IMR-90 (cell line): ENCODE measurements at places on chromosomes 1 and 21. TPM values are rescaled to one million over a fixed set of nuclear protein-coding genes. Genes with fewer than 3 reads are reported as not detected.

The C1orf116 gene
- 0.03 TPM in 1 of 2 replicates, not detected in the other for polyA plus RNA-seq

The ARTN gene
- polyA plus RNA-seq: 0.23 and 0.29 TPM in 2 replicates

The OXCT2 gene
- 0.22 and 0.30 TPM in 2 replicates for polyA plus RNA-seq

The HES4 gene
- 11.7 and 18.9 TPM in 2 replicates for polyA plus RNA-seq

The MYBPH gene
- polyA plus RNA-seq: not detected in 2 replicates

The ETV3L gene
- polyA plus RNA-seq: not detected in 2 replicates

The CDA gene
- 9.4 and 10.7 TPM in 2 replicates for polyA plus RNA-seq

The GPR25 gene
- not detected in 2 replicates for polyA plus RNA-seq

The PEX14 gene
- polyA plus RNA-seq: 22.0 and 22.5 TPM in 2 replicates

The ANGPTL7 gene
- not detected in 2 replicates for polyA plus RNA-seq

The GUCA2B gene
- polyA plus RNA-seq: not detected in 2 replicates

The AIRE gene
- 0.03 and 0.05 TPM in 2 replicates for polyA plus RNA-seq

The ADAM15 gene
- 52.4 and 65.6 TPM in 2 replicates for polyA plus RNA-seq
